ENCODE measurements at places on chromosomes 11 and 22.

DNA sequence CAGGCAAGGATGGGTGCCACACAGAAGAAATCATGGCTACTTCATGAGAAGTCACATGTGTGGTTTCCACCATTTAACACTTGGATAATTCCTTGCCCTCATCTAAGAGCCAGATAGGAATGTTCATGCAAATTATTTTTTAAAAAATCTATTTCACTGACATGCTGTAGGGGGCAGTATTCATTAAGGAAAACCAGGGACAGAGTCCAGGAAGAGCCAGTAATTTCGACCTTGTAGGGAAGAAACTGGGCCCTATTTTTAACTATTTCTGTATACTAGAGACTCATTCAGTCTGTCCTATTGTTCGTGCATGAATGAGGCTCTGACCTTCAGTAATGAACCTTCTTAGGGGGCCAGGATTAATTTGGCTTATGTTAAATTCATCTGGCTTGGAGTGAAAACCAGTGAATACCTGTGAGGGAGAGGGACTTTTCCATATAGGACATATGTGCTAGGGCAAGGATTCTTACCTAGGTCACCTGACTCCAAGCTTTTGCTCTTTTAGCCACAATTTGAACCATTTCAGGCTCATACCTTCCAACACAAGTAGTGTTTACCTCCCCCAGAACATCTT, 192.7 kb downstream of the NAV2 start:
- DNase-seq, result no peak

DNA sequence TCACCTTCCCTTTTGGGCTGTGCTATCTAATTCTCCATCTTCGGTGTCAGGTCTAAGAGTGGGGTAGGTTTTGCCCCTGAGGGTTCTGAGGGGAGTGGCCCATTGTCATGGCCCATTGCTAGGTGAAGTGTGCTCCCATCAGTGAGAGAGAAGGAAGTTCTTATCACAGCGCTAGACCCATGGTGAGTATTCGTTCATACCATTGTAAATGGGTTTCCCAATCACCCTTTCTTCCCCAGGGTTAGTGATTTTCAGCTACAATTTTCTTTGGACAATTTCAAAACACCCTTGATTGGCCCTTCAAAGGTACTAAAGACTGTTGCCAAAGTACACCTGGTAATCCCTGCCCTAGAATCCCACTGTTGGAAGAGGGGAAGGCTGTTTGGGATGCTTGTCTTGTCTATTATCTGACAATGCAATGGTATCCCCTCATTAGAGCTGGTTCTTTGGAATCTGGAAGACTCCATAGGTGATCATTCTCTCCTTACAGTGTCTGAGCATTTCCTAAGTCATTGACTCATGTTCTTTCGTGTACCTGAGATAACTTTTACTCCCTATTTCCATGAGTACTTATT, 20.2 kb downstream of the MPEG1 start:
- no peak for DNase-seq

- peak; percentile 9 for DNase-seq
Measured at GRCh38 chr11:57903441-57904123, 120.1 kb upstream of the OR9Q1 start.

GRCh38 chr11:69333149-69333710, 39.3 kb downstream of the MYEOV start:
- DNase-seq, result no peak

- DNase-seq, result no peak
Measured at GRCh38 chr11:107688322-107688918, 23.4 kb downstream of the SLN start.

GRCh38 chr11:78927511-78927910, 352.8 kb upstream of the NARS2 start:
- DNase-seq, result no peak

DNA sequence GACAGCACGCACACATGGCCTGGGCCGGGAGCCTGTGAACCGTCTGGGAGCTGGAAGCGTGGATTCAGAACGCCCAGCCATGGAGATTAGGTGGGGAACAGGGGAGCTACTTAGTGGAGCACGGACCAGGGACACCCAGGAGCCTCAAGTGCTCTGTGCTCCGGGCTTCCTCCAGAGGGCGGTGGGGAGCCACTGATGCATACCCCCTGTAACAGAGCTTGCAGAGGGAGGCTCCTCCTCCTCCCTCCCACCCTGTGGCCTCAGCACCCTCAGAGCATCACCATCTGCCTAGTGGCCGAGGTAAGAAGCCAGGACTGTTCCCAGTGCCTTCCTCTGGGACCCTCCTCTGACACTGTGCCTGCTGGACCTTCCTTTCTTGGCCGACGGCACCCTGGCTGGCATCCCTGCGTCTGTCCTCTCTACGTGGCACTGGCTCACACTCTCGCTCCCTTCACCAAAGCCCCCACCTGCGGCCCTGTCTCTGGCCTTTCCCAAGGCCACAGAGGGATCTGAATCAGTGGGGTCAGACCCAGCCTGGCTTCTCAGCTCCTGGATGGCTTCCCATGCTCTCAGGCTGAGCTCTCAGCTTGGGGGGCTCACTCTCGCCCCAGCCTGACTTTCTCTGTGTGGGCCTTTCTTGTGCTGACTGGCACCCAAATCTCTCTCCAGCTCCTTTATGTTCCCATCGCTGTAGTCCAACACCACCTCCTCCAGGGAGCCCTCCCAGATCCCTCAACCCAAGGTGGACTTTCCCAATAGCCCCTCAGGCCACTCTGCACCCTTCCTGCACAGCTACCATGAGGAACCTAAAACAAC, 780.9 kb downstream of the BRD1 start:
- no peak for DNase-seq

- no peak for DNase-seq
Measured at GRCh38 chr11:36326524-36327419, 30.7 kb downstream of the PRR5L start.

GRCh38 chr11:108584973-108585372, 8.6 kb downstream of the EXPH5 start:
- DNase-seq, result no peak

DNA sequence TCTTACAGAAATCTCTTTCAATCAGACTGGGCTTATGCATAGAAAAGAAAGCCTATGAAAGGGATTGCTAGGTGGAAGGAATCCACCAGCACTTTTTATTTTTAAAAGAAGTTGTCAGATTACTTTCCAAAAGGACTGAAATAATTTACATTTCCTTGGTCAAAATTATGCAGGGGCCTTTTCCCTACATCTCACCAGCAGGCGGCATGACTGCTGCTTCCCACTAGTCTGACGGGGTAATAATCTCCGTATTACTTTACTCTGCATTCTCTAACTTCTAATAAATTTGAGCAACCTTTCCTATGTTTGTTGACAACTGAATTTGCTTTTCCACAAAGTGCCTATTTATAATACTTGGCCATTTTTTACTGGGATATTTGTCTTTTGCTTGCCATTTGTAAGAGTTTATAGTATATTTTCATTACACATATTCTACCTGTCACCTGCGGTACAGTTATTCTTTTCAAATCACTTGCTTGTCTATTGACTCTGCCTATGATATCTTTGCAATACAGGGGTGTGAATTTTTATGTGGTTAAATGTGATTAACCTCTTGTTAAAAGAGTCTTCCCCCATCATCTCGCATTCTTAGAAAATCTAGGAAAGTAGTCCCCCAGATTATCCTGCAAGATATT, 51.9 kb upstream of the USP47 start:
- DNase-seq, result no peak

GRCh38 chr11:120332822-120333716, 3.1 kb upstream of the ARHGEF12 start:
- no peak for DNase-seq

DNA sequence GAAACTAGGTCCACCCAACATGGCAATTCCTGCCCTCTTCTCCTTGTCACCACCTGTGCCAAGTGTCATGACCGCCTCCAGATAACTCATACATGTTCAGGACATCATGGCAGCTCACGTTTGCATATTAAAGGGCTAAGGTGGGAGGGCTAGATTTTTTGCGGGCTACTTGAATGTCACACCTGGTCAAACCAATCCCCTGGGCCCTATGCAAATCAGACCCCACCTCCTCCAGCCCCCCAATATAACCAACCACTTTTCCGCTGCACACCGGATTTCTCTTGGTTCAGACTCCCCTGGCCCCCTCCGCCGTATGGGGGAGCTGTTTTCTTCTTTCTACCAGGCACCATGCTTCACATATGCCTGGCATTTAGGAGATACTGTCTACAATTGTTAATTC, 12.6 kb downstream of the UPB1 start:
- no peak for DNase-seq

DNA sequence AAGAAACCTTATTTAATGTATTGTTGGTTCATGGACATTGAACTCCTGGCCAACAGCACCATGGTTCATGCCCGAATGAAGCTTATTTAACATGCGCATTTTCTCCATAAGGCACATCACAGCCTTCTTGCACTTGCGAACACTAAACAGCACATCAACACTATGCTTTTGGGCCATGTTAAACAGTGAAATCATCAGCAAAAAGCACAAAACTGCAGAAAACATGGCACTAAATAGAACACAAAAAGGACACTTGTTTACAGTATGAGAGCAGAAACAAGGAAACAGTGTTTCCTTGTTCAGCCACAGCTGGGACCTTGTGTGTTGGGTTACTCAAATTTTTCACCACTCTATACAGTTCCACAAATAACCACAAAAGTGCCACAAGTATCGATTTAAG, 122.3 kb downstream of the MSANTD4 start:
- DNase-seq, result no peak

- DNase-seq, result no peak
Measured at GRCh38 chr11:47470671-47471070, 21.7 kb upstream of the RAPSN start.

DNA sequence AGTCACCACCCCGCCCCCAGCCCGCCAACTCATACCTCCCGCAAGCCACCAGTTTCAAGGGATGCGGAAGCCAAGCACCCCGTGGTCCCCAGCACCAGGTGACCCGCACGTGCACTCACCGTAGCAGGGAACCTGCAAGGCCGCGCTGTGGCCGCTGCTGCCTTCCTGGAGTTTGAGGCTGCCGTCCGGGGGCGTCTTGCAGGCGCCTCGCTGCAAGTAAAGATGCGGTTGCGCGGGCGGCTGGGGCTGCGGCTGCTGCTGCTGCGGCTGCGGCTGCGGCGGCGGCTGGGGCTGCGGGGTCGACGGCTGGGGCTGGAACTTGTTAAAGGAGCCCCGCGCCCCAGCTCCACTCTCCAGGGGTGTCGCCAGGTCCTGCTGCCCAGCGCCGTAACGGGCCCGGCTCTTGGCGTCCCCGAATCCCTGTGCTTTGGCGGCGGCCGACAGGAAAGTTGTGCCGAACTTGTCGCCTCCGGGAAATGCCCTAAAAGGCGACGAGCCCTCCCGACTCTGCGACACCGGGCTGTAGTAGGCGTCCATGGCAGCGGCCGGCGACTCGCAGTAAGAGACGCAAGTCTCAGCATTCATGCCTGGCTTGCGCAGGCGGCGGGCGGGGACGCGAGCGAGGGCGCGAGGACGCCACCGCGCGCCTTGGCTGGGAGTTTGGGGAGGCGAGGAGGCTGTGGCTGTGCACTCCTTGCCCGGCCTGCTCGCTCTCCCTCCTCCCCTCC, at the start of gene ALX4:
Gene ALX4 (minus strand): TSS at position 662 of the 728 bp plus-strand sequence. CDS start 77 bp downstream, at position 585.
- no peak for DNase-seq

DNA sequence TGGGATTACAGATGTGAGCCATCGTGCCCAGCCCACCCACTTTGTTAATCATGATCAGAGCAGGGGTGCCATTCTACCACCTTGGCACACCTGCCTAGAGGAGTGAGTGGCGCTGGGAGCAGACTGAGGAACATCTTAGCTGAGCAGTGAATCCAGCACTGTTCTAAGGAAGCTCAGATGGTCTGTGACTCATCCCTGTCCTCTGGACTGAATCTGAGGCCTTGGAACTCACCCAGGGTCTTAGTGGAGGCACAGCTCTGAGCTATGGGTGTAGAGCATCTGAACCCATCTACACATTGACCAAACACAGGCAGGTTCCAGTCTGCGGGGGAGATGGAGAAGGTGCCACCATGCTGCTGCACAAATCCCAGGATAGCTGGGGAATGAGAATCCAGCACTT, 14.9 kb downstream of the PGAP2 start:
- no peak for DNase-seq

- DNase-seq, result no peak
Measured at GRCh38 chr22:38443628-38444521, 11.1 kb downstream of the KCNJ4 start.

- DNase-seq, result no peak
Measured at GRCh38 chr11:34427186-34427805, 11.4 kb upstream of the CAT start.

DNA sequence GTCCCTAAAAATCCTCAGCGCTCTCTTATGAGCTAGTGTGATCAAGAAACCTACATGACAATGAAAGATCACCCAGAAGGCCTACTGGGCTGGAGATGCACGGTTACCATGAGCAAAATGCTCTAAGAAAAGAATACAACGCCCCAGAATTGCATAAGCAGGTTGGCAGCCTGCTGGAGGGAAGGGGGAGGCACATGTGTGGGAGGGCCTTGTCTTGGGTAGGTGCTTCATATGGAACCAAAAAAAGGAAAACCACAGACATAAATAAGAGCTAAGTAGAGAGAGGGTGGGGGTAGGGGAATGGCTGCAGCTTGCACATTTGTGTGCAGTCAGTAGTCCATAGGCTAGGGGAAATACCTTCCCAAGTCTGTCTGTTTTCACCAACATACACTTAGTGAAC, 2.8 kb downstream of the SIAE start:
- no peak for DNase-seq

DNA sequence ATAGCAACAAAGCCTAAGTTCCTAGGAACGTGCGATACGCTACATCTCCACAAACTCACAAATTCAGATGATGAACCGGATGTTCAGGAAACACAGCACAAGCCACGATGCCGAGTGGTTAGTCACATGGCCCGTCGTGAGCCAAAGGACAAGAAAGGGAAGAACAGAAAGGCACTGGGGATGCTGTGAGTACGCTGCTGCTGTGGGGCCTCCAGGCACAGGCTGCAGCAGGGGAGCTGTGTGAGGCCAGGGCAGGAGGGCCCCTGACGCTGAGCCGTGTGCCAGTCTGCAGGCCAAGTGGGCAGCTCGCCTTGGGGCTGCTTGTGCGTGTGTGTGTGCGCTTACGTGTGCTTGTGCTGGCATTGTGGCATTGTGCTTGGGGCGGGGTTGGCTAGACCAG, 89.4 kb downstream of the CTTN start:
- DNase-seq, result no peak

DNA sequence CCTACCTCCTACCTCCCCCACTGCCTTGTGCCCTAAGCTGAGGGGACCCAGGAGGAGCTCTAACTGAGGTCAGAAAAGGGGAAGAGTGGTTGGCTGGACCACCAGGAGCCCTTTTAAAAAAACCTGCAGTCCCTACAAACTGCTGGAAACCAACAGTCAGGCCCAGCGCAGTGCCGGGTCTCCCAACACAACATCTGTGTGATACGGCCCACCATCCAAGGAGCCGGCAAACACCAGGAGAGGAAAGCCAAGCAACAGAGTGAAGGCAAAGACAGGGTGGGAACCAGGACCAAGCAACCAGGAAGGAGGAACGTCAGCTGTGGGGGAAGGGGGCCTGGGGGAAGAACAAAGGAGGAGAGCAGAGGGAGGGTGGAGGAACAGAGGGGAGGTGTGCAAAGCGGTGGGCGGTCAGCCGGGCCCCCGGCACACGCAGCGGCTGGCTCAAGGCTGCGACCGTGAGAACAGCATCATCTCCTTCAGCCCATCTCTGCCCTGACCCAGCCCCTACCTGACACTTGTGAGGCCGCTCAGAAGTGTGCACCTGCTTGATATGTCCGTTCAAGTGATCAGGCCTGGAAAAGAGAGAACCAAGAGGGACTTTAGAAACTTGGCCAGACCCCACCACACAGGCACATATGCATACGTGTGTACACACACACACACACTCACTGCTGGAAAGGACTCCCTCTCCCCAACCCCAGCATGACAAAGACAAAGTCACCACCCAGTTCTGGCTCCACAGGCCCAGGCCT, 3.6 kb downstream of the PATZ1 start:
- no peak for DNase-seq

- DNase-seq, result no peak
Measured at GRCh38 chr11:9386086-9386485, 1.6 kb downstream of the IPO7 start.

GRCh38 chr11:69310351-69310750, 16.4 kb downstream of the MYEOV start:
- no peak for DNase-seq
